ENCODE measurements at places on chromosomes 12 and 14. TPM values are rescaled to one million over a fixed set of nuclear protein-coding genes. Genes with fewer than 3 reads are reported as not detected.

- no peak for DNase-seq
Measured at GRCh38 chr14:100679707-100680438, 46.8 kb upstream of the DLK1 start.

GRCh38 chr14:20720741-20721140 is 24.9 kb upstream of the EDDM3A start:
- no peak for DNase-seq

DNA sequence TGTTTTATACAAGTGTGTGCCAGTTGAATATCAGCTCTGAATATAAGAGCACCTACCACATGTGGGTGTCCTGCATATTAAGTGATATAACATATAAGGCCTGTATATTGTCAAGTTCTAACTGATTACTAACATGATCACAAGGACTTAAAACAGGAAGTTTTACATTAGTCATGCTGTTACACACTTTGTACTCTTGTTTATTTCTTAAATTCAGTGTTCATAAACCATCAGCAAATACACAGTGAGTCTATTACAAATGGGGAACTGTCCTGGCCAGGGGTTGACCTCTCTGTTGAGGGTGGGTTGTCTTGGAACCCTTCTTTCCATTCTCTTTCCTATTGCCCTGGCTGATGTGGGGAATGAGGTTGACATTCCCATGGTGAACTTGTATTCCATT is 19.1 kb downstream of the HELB start:
- no peak for DNase-seq

DNA sequence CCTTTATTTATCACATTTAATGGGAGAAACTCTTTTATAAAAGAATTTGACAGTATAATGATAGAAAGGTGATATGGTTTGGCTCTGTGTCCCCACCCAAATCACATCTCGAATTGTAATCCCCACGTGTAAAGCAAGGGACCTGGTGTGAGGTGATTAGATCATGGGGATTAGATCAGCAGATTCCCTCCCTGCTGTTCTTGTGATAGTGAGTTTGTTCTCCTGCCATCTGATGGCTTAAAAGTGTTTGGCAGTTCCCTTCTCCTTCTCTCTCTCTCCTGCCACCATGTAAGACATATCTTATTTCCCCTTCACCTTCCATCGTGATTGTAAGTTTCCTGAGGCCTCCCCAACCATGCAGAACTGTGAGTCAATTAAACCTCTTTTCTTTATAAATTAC is 1110.3 kb downstream of the FLRT2 start:
- DNase-seq: no peak

DNA sequence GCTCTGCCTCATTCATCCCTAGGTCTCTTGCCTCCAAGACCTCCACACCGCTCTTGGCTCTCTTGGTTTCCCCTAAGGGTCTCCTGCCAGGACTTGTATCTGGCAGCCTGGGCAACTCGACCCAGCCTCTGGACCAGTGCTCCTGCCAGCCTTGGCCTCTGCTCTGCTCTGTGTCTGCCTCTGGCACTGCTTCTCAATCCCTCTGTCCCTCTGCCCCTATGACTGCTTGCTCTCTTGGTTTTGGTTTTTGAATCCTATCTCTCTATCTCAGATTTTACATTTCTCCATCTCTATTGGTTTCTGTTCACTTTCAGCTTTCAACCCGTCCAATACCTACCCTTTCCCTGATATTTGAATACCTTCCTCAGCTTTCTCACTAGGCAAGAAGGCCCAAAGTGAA is 6.3 kb downstream of the ITGA5 start:
- DNase-seq: no peak

- DNase-seq: no peak
Measured at GRCh38 chr12:105698075-105698474, 367.6 kb downstream of the C12orf75 start.

DNA sequence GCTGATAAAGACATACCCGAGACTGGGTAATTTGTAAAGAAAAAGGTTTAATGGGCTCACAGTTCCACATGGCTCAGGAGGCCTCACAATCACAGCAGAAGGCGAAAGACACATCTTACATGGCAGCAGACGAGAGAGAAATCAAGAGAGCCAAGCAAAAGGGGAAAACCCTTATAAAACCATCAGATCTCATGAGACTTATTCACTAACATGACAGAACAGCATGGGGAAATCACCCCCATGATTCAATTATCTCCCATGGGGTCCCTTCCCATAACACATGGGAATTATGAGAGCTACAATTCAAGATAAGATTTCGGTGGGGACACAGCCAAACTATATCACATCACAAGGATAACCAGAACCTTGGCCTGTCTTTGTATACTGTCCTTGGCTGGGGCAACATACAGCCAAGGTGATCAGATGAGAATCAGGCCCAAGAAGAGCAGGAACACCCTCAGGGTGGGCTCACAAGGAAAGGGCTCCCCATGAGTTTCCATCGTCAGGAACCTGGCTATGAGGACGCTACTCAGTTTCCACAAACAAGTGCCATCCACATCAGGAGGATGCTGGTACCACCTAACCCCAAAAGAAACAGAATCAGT is 152.7 kb downstream of the FOXN3 start:
- no peak for DNase-seq

DNA sequence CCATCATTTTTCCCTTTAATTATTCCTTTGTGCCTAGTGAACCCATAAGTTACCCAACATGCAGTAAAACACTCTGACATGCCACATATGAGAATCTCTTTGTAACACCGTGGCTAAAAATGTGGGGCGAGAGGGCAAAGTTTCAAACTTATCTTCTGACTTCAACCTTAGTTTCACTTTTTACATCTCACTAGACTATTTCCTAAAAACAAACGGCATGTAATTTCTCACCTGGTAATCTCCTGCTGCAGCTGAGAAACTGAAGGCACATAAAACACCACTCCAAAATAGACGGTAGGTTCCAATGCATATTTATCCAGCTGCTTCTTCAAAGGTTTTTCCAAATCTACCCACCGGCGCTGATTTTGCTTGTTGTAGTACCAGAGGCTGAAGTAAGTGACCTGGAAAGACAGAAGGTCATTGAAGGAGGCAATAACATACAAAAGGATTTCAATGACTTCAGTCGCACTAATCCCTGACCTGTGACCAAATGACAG is 37.9 kb downstream of the PTPN21 start:
- DNase-seq: no peak

GRCh38 chr12:122137229-122137628 is 36.8 kb downstream of the IL31 start:
- no peak for DNase-seq

GRCh38 chr14:72638021-72638420 is 255.9 kb downstream of the DPF3 start:
- no peak for DNase-seq

DNA sequence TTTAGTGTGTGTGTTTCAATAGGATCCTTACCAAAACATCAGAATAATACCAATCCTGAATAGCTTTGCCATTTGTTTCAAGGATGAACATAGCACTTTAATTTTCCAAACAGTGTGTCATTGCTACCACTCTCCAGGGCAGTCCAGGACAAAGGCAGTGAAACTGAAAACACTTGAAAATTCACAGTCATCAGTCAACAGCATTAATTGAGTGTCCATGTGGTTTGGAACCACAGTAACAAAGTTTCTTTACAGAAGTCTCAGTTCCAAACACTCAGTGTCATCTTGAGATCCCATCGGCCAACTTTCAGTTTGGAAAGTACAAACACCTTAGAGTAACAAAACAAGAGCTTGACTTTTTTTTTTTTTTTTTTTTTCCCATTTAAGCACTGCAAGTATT is 228.4 kb upstream of the SOX5 start:
- no peak for DNase-seq

- DNase-seq: no peak
Measured at GRCh38 chr14:47526591-47527244, 148.7 kb downstream of the MDGA2 start.

DNA sequence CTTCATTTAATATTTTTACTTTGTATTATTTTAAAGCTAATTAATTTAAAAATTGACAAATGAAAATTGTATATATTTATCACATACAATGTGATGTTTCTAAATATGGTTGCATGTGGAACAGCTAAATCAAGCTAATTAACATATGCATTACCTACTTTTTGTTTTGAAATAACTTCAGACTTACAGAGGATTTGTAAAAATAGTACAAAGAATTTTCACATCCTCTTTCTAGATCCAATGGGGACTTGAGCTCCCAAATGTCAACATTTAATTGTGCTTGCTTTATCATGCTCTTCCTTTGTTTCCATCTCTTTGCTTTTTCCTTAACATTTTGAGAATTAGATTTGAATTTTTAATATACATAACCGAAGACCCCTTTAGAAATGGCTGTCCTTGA is 6.6 kb downstream of the DCD start:
- no peak for DNase-seq

The IKZF4 gene
- total RNA-seq: 1.8 TPM

The MYF6 gene
- not detected for total RNA-seq

The CNOT2 gene
- 75.6 TPM for total RNA-seq

The DPF3 gene
- 6.2 TPM for total RNA-seq

The SSTR1 gene
- total RNA-seq: 0.63 TPM

Measured in glomerular endothelial cell (primary cell).